Stimulated activated naive CD8-positive, alpha-beta T cell treated with anti-CD3 and anti-CD28 coated beads, Interleukin-15, amount 100 ng/mL, for 72 hours (primary cell): ENCODE measurements at places on chromosomes 7 and 10.

GRCh38 chr10:102451105-102451969 is at the start of gene C10orf95:
C10orf95 (minus strand) TSS chr10:102451543; CDS start chr10:102451093, 450 bp downstream.
- no peak for DNase-seq

DNA sequence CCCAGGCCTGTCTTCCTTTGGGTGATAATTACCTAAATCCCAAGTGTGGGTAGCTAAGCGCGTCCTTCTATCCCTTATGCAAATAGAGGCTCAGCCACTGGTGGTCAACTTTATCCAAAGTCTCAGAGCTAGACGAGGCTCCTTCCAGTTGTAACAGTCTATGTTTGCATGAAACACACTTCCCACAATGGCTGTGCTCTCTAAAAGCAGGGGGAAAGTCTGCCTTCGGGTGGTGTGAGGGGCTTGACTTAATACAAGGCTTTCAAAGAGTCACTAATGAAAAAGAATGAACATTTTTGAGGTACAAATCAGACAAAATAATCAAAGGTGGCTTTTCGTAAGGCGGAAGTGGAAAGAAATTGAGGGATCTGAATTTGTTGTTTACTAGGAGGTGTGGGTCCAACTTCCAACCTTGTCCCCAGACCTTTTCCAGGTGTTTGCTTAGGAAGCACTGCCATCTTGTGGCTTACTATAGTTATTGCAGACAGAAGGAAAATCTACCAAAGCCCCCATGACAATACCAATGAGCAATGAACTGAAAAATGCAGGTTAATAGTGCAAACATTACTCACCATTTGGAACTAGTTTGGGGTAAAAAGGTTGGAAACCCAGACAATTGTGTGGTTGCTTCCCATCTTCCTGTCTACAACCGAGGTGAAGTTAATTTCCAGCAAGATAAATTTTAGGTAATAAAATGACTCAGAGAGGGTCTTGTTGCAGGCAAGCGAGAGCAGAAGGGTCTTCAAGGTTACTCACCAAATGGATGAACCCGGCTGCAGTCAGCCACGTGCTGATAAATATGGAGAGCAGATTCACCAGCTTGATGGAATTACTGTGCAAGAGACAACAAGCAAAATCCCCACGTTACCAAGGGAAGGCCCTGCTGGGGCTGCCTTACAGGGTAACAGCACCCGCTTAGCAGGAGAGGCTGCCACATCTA is 525.7 kb downstream of the KCNMA1 start:
- DNase-seq, result no peak

DNA sequence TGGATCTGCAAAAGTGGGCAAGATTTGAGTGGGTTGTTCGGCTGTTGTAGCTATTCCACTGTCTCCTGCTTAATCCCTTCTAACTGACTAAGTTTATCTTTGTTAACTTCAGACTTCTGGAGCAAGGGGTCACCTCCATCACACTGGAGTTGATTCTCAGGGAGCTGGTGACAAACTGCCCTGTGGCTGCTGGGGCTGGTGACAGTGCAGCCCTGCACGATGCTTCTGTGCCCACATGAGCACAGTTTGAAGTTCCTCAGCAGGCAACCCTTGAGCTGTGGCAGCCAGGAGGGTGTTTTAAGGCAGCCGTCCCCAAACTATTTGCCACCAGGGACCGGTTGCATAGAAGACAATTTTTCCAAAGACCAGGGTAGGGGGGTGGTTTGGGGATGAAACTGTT is 40.5 kb downstream of the ADRB1 start:
- peak; percentile 43 for DNase-seq

DNA sequence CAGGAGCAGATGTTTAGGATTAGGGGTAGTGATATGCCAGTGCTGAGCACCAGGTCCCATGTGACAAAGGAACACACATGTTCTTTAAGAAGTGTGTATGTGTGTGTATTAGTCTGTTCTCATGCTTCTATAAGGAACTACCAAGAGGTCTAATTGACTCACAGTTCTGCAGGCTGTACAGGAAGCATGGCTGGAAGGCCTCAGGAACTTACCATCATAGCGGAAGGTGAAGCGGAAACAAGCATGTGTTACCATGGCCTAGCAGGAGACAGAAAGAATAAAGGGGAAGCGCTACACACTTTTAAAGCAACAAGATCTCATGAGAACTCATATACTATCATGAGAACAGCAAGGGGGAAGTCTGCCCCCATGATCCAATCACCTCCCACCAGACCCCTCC is 22.8 kb upstream of the PDZD8 start:
- no peak for DNase-seq

- DNase-seq, result peak; percentile 12
Observed at GRCh38 chr10:27741173-27742091, 4.2 kb downstream of the MKX start.

DNA sequence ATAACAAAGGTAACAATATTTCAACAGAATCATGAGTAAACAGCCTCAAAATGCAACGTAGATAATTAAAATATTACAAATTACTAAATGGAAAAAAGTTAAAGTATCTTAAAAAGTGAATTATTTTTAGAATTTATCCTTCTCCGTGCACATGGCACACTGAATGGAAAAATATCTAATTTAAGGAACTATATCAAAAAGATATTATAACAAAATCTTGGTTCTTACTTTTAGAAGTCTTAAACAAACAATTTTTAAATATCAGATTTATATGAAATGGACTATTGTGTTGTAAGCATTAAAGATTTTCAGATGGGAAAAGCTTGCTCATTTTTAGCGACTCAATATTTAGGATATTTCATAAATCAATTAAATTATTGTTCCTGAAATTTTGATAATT is 72.0 kb downstream of the AGMO start:
- no peak for DNase-seq

DNA sequence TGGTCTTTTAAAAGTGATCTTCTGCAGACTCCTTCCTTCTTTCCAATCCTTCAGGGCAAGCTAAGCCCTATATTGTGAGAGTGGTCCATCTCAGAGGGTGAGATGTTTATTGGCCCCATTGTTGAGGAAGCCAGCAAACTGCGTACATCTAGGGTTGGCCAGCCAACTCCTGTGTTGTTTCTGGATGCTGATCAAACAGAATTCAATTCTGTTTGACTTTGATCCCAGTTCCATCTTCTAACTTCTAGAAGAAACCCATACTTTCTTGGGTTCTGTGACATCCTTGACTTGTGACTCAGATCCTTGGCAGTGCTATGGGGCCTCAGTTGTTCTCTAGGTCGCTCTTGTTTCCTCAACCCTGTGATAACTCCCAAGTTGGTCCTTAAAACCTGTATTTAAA is 116.2 kb downstream of the LSMEM1 start:
- DNase-seq, result no peak

DNA sequence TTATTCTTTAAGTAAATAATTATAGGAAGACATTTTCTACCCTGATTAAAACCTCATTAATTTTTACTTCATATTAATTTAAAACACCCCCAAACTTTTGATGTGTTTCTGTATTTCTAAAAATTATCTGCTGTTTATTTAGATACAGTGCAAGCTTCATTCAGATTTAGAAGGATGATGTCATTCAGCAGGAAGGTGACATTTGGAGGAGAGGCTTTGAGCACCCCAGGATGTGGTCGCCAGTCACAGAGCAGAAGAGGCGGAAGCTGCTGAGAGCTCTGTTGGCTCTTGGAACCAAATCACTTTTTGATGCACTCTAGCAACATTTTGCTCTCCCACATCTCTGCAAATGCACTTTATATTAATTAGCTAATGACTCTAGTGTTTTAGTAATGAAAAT is 233.9 kb upstream of the CACNA2D1 start:
- DNase-seq, result peak; percentile 59

GRCh38 chr10:124035306-124035927 is 58.0 kb downstream of the CHST15 start:
- DNase-seq, result no peak

- no peak for DNase-seq
Observed at GRCh38 chr10:131532291-131532690, 220.8 kb upstream of the TCERG1L start.

DNA sequence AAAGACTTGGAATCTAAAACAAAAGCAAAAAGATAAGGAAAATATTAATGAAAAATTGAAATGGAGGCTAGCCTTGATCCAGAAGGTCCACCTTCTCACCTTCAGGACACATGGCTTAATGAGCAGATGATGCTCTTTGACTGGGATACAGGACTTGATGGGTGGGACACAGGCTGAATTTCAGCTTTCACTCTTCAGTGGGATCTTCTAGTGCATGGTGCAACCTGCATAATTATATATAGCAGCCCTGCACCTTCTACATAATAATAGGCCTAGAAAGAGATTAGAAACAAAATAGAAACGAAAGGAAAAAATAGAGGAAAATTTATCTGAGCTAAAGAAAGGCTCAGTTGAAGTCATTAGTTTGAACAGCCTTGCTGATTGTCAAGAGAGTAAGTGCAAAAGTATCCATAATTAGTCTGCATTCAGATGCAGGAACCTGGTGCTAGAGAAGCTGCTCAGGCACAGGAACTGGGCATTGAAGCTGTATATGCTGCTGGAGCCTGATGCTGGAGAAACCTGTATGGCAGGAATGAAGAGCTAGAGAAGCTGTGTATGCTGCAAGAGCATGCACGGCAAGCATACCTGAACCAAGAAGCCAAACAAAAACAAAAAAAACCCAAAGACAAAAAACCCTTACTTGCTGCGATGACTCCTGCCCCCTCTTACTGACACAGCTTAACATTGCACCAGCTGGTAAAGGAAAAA is 19.4 kb downstream of the MKLN1 start:
- no peak for DNase-seq

DNA sequence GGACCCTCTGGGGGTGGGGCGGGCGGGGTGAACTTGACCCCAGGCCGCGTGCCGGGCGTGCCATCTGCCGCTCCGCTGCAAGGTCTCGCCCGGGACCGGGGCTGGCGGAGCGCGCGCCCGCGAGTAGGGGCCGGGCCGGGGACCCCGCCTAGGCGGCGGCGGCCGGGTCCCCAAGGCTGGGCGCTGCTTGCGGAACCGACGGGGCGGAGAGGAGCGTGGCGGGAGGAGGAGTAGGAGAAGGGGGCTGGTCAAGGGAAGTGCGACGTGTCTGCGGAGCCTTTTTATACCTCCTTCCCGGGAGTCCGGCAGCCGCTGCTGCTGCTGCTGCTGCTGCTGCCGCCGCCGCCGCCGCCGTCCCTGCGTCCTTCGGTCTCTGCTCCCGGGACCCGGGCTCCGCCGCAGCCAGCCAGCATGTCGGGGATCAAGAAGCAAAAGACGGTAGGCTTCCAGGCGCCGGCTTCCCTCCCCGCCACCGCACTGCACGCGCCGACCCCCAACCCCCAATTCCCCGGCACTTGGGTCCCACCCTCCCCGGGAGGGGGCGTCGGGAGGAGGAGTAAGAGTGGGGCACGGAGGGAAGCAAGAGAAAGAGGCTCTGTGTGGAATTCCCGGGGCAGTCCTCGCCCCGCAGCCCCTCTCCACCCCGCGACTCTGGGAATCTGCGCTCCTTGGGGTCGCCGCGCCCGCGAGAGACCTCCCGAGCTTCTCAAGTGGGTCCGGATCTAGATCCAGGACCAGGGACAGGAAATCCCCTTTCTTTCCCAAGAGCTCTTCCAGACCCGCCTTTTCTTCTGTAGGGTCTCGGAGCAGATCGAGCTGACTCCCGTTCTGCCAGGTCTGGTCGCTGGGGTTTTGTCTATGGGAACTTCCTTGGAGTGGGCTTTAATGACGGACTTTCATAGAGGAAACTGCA is at the start of gene PAPSS2:
TSS of gene PAPSS2 (plus strand) at position 308 of the 913 bp plus-strand sequence. CDS start at position 412, 104 bp downstream.
- DNase-seq, result no peak

- no peak for DNase-seq
Observed at GRCh38 chr7:139182363-139182762, 48.7 kb upstream of the UBN2 start.

GRCh38 chr7:45955286-45955685 is 34.2 kb upstream of the IGFBP3 start:
- DNase-seq, result no peak

DNA sequence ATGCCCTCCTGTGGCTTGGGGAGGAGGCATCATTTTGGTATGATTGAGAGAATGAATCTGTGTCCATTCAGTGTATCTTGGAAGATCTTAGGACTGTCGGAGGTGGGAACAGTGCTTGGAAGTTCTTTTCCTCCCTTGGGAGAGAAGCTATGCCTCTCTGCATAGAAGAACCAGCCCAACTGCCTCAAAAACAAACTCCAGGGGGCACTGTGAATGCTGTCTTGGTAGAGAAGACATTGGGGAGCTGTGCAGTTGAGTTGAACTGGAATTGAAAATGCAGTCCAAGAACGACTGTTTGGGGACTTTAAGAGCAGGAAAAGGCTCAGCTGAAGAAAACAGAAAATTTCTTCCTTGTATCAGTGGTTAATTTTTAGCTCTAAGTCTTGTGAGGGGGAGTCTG is 4.9 kb upstream of the GJD4 start:
- DNase-seq, result no peak

DNA sequence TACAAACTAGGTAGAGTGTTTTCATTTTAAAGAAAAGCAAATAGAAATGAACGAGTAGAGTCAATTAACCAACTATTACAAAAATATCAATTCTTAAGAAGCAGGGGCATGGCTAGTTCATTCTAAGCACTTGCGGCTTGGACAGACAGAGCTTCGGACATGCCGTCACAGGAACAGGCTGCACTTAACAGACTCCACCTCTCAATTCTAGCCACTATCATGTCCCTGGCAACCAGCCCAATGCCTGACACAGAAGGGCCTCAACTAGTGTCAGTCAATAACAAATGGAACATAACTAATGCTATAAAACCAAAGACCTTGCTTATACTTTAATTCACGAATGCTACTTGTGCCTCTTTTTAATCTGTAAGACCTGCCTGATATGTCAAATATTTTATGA is 74.4 kb downstream of the TPK1 start:
- no peak for DNase-seq

DNA sequence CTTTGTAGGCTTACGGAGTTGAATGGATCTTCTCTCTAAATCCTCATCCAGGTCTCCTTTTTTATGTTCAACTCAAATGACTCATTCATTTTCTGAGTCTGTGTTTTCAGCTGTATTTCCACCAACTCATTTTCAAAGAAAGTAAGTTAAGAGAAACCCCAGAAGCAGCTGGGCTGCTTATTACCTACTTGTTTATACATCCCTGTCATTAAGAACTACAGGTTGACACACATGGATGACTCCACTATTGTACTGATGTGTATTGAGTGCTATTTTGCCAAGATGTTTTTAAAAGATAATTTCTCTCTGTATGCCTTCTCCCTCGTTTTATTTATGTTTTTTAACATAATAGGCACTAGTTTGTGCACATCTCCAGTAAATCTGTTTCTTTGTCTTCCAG is 41.9 kb downstream of the DGKI start:
- no peak for DNase-seq

DNA sequence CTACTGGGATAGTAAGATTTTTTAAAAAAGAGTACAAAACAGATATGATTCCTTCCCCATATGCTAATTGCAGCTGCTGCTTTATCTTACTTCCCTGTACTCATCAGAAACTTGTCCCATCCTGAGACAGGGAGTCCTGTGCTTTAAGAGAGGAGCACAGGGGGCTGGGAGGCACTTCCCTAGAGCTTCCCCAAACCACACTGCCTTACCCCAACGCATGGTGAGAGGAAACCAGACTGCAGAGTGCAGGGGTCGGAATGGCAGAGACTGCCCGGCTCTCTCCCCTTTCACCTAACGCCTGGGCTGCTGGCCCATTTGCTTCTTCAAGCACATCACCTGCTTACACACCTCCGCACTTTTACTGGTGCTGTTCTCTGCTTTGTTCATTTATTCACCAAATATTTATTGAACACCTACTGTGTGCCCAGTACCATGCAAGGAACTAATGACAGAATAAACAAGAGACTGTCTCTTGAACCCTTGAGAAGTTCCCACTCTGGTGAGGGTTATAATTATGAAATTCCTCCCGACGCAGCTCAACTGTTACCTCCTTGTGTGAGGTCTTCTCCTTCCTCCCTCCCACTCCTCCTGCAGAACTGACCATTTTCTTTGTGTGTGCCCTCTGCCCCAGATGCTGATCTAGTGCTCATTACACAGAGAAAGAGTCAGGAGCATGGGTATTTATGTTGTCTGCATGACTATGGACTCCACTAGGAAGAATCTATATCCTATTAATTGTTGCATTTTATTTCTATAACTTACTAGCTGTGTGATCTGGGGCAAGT is 289.7 kb downstream of the TCF7L2 start:
- no peak for DNase-seq
